ENCODE measurements at places on chromosomes 16 and 17. TPM values are rescaled to one million over a fixed set of nuclear protein-coding genes. Genes with fewer than 3 reads are reported as not detected.

Gene TRAPPC1
- 32.2 TPM for total RNA-seq

Gene GPRC5B
- 30.7 TPM for total RNA-seq

Gene INTS2
- 38.8 TPM for total RNA-seq

Gene TBC1D3G
- total RNA-seq = not detected

Gene RASL10B
- 6.6 TPM for total RNA-seq

Measured in parietal lobe (tissue), 2 donors.